GM12865 (cell line): ENCODE measurements at places on chromosomes 16 and 17.

DNA sequence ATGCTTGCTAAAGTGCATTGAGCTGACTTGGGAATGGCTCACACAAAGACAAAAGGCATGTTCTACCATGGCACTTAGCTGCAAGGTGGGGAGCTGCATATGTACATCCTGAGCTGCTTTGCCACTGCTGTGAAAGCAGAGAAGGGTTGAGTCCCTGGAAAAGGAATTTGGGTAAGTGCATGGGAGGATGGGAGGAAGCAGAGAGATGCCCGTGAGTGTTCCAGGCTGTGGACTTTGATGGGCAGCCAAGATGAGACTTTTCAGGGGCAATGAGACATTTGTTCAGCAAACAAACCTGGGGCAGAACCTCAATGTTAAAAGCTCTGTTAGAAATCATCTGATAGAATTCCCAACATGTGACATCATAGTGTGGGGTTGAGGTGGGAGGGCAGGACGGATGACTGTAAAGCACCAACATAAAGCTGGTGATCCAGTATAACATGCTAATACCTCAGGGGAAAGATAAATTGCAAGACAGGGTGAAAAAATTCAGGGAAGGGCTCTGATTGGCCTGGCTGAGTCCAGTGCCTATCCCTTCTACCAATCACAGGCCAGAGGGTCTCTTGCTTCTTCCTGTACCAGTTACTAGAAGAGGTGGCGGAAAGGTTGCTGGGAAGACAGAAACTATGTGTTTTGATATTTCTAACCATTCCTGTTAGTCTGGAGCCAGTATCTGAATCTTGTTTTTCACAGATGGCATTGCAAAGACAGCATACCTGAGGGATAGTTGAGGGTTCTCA, 163.2 kb downstream of the UTP18 start:
- DNase-seq, result no peak

DNA sequence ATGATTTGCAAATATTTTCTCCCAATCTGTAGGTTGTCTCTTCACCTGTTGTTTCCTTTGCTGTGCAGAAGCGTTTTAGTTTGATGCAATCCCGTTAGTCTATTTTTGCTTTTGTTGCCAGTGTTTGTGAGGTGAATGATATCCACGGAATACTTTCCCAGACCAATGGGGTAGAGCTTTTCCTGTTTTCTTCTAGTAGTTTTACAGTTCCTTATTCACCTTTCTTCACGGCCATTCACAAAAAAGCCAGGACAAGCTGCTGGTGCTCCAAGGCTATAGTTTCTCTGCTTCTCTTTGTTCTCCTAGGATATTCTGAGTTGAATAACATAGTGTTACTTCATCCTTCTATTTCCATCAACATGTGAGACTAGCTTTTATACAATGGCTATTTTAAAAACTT, 98.7 kb downstream of the UTP18 start:
- no peak for DNase-seq

DNA sequence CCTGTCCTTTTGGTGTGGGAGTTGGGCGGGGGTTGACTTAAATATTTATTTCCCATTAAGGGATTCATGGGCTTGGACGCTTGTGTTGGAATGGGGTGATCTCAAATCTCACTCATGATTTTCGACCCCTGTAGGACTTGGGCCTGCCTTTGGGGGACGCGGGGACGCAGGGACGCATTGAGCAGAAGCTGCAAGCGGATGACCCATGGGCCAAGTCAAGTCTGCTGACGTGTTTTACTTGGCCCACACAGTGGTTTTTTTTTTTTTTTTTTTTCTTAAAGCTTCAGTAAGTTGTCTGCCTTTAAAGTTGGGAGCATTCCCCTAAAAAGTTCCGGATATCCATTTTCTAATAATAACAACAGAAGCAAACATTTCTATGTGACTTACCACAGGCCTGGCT, 28.9 kb downstream of the CMIP start:
- no peak for DNase-seq

- no peak for DNase-seq
These were observed 33.4 kb downstream of the ACSM2A start for GRCh38 chr16:20484726-20485125.
